Sigmoid colon (tissue), 7 donors: ENCODE measurements at places on chromosomes 7 and 10. TPM values are rescaled to one million over a fixed set of nuclear protein-coding genes. Genes with fewer than 3 reads are reported as not detected.

LRRD1 gene
- polyA plus RNA-seq: not detected

LIPJ gene
- not detected for polyA plus RNA-seq

DNA sequence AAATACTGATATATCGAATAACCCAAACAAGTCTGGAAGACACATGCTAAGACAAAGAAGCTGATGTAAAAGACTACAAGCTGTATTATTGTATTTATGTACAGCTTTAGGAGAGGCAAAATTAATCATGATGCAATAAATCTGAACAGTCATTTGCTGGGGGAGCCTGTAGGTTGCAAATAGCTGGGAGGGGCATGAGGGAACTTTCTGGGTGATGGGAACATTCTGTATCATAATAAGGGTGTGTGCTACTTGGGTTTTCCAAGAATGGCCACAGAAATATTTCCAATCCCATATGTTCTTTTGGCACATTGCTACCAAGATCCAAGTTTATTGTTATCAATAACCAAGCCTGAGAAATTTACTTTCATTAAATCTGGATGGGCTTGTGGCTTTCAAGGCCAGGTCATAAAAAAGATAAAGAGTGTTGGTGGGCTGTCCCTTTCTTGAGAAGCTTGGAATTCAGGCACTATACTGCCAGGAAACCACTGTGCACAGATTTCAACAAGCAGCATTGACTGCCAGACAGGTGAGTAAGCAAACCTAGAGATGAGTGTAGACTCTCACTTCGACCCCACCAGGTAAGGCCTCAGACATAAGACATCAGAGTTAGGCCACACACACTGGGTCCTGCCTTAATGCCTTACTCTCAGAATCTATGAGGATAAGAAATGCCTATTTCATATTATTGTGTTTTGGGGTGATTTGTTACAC is 629.7 kb upstream of the FZD8 start:
- H3K27ac ChIP-seq: no peak overlapping the region
- no peak for DNase-seq
- H3K4me3 ChIP-seq: no peak overlapping the region
- H3K27me3 ChIP-seq: no peaks in the 10 kb centered on the region
- H3K36me3 ChIP-seq: no peaks in the 10 kb centered on the region

DNA sequence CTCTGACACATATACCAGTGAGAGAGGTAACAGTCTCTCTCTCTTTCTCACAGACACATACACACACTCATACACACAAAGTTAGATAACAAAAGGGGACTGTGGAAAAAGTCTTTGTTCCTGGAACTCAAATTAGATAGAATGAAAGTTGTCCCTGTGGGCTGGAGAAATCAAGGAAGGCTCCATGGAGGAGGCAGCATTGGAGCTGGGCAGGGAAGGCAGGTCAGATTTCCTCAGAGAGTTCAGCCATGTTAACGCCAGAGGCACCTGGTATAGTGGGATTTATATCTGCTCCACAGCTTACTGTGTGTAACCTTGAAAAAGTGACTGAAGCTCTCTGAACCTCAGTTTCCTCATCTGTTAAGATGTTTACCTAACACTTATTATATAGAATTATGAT is 38.7 kb downstream of the LDB3 start:
- H3K4me1 ChIP-seq: no peaks in the 10 kb centered on the region
- DNase-seq: no peak
- no peak overlapping the region for H3K4me3 ChIP-seq
- peak overlapping the region; percentile 99 for H3K27ac ChIP-seq

DNA sequence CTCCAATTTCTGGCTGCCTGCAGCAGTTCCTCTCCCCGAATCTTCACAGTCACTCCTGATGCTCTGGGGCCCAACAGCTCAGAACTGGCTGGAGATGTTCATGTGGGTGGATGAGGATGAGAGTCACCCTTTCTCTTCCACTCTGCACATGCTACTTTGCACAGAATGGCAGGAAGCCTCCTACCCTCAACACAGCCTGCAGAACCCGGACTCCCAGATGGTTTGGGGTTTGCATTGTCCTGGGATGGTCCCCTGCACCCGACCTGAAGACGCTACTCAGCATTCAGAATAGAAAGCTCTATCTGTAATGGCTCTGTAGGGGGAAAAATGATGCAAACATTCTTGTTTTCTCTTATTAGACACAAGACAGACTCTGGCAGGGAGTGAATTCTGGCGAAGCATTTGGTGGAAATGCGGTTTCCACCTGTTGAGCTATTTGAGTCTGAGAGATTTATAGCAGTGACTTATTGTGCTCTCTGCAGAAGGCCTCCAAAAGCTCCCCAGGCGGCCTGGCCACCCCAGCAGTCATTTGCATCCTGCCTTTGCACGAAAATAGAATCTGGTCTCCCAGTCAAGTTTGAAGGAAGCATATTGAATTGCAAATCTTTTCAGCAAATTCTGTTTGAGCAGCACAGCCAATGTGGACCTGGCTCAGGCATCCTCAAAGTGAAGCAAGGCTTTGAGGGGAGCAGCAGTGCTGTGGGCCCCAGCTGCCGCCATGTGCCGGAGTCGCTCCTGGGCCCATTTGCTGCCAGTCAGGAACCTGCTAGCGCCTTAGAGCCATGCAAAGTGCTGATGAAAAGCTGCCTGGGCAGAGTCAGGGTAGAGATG is 309.3 kb downstream of the TCERG1L start:
- H3K27ac ChIP-seq: no peak overlapping the region
- H3K4me1 ChIP-seq: no peaks in the 10 kb centered on the region

LBX1 gene
- not detected for polyA plus RNA-seq

CYREN gene
- 34.3 TPM for polyA plus RNA-seq

DNA sequence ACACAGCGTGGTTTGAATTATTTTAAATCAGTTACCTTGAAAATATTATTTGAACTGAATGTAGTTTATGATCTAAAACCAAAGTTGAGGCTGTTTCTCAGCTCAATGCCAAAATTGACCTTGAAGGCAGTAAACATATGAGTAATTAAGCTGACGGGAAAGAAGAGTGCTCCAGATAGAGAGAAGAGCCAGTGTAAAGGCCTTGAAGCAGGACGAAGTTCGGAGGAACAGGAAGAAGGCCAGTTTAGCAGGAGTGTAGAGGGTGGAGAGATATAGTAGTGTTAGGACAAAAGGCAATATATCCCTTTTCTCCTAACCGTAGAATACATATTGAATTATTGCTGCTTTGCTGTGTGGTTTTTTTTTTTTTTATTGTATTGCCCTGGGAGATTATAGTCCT is 63.2 kb downstream of the CYP51A1 start:
- H3K4me1 ChIP-seq: no peaks in the 10 kb centered on the region
- peaks cover 11% of the 10 kb centered on the region for H3K36me3 ChIP-seq
- DNase-seq: no peak
- no peak overlapping the region for H3K27ac ChIP-seq
- H3K27me3 ChIP-seq: no peaks in the 10 kb centered on the region
- no peak overlapping the region for H3K4me3 ChIP-seq

DNA sequence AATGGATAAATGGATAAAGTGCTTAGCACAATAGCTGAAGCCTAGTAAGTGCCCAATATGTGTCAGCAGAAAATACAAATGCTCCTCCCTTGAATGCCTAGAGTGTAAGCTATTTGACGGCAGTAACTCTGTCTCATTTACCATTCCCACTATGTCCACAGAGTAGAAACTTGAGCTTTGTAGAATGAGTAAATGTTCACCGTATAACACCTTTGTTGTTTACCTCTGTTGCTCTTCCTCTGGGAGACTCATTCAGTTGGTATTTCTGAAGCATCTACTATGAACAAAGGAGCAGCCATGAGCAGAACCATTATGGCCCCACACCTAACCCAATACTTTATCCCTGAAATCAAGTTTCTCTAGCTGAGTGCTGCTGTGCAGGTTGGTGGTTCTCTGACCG is 8.4 kb upstream of the SLC16A12 start:
- H3K27me3 ChIP-seq: peaks cover 4% of the 10 kb centered on the region
- H3K4me1 ChIP-seq: no peaks in the 10 kb centered on the region
- no peak overlapping the region for H3K4me3 ChIP-seq
- no peak for DNase-seq

GRCh38 chr10:1287971-1288401 is 231.8 kb downstream of the WDR37 start:
- H3K4me1 ChIP-seq: no peaks in the 10 kb centered on the region
- H3K4me3 ChIP-seq: no peak overlapping the region
- H3K27ac ChIP-seq: no peak overlapping the region
